Midbrain (tissue), 1 donor: ENCODE measurements at places on chromosomes 11 and 22.

DNA sequence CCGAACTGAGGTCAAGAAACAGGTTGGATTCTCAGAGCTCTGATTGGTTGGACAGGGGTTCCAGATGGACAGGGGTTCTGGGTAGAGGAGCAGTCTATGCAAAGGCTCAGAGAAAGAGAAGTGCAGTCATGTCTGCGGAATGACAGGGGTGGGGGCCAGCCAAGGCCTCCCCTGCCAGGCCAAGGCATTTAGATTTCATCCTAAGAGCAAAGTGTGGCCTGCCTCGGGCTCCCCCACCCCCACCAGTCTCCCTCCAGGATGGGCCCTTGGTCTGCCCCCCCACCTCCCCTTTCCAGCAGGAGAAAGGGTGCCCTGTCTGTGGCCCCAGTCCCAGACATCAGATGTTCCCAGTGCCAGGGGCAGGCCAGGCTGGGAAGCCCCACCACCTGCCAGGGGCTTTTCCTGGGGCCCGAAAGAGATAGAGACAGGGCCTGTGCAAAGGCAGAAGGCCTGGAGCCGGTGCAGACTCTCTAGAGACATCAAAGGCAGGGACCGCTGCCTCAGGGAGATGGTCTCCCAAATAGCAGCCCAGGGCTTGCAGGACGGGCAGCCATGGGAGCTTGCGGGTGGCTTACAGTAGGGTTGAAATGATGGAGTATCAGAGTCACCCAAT, 9.4 kb downstream of the SUSD2 start:
- DNase-seq = no peak

DNA sequence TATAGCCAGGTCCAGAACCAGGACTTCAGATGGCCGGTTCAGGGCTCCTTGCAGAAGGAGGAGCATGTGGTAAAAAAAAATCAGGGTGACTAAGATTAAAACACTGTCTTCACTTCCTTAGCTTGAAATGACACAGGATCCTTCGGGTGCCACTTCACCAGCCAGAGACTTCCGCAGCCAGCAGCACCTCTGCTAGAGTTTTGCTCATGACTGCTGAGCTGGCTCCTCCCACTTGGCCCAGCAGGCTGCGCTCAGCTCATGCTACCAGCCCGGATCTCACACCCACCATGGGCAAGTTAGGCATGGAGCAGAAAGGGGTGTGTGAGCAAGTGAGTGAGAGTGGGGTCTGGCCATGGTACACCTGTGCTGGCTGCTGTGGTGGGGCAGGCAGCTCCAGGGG, 6.6 kb upstream of the MS4A18 start:
- no peak for DNase-seq

- DNase-seq = no peak
Measured at GRCh38 chr11:74816664-74817063, 68.0 kb downstream of the RNF169 start.

GRCh38 chr22:27490080-27490479, 311.5 kb downstream of the MN1 start:
- no peak for DNase-seq

- DNase-seq = no peak
Measured at GRCh38 chr22:38417252-38418060, 37.5 kb downstream of the KCNJ4 start.

GRCh38 chr11:62985041-62985750, 429 bp upstream of the SLC22A6 start:
- peak; percentile 31 for DNase-seq

- no peak for DNase-seq
Measured at GRCh38 chr11:123815122-123815521, 9.0 kb upstream of the OR6M1 start.

- no peak for DNase-seq
Measured at GRCh38 chr22:24055283-24055682, 44.2 kb downstream of the CABIN1 start.

DNA sequence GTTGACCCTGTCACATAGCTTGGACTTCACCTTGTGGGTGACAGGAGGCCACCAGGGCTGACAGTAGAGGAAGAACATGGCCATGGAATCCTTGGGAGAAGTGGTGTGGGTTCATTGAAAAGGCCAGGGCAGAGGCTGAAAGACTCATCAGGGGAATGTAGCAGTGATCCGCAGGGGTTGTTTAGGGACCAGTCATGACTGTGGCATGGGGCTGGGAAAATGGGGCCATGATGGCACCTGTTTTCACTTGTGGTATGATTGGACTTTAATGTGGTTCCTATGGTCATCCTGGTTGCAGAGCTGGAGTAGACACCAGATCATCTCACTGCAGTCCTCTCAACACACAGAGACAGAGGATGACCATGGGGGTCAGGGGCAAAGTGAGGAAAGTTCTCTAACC, 66.7 kb upstream of the MYEOV start:
- no peak for DNase-seq

DNA sequence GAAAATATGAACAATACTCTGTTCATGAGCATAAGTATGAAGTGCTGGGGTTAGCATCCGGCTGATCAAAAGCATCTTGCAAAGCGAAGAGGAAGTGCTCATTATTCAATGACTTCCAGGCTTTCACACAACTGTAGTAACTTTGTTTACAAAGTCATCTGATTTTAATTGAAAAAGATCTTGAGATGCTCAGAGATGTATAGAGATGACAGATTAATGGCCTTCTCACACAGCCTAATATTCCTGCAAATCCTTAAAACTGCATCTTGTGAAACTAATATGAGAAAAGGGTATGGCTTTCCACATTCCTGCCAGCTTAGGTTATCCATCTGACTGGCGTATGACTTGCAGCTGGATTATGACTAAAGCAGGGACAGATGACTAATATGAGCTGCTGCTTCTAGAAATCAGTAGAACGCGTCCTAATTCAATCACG, 125.4 kb downstream of the CASP12 start:
- DNase-seq = no peak

- DNase-seq = peak; percentile 31
Measured at GRCh38 chr11:113896156-113896879, 8.3 kb upstream of the HTR3B start.

GRCh38 chr22:22771696-22772377, 115.8 kb upstream of the IGLL5 start:
- no peak for DNase-seq

GRCh38 chr22:37443977-37444376, 16.7 kb upstream of the ELFN2 start:
- no peak for DNase-seq
